SK-MEL-5 (cell line): ENCODE measurements at places on chromosomes 3 and 15.

- DNase-seq, result no peak
Observed at GRCh38 chr3:194294199-194294894, 56.8 kb downstream of the CPN2 start.

DNA sequence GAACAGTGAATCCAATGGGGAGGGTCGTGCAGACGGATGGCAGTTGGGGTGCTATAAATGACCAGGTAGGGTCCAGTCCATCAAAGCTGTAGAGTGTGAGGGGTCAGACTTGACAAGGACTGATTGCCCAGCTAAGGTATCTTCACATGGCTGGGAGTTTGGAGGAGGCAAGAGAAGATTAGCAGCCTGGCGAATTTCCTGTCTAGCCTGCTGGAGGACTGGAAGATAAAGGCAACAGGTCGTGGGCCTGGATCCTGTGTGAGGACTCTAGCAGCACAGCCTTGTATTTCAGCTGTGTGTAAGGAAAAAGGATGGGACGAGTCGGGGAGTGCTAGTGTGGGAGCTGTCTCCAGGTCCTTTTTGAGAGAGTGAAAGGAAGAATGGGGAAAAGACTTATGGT, 17.6 kb downstream of the CCR5AS start:
- DNase-seq, result no peak

DNA sequence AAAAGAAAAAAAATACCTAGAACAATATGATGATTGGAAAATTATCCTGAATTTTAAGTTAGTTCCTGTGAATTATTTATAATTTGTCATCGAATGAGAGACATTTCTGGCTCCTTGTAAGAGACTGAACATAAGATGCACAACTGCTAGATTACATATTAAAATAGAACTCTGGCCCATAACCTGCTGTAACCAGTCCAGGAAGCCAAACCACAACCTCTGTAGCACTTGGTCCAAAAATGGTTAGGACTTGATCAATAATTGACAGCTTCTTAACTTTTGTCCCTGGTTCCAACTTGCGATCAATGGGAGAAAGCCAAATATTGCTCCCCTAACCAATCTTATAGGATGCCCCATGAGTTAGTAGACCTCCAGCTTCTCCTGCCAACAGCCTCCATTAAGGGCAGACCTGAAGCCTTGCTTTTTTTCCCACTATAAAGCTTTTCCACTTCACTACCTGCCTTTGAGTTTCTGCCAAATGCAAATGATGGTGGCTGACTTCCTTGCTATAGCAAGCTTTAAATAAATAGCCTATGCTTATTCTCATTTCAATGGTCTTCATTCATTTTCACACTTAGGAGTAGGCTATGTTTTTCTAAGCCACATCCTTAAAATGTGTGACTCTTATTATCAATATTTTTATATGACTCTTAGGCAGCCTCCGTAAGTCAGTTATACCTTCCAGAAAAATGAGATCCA, 224.0 kb upstream of the ARHGEF26 start:
- DNase-seq, result no peak

GRCh38 chr3:124969190-124969589, 34.6 kb upstream of the MUC13 start:
- no peak for DNase-seq

- DNase-seq, result peak; percentile 72
Observed at GRCh38 chr3:107987036-107987939, 103.5 kb downstream of the CD47 start.
